GM23338 (cell line): ENCODE measurements at places on chromosomes 6 and 20. TPM values are rescaled to one million over a fixed set of nuclear protein-coding genes. Genes with fewer than 3 reads are reported as not detected.
A peak's percentile ranks its signal among the peaks of the same experiment; 100 is the strongest.

Gene RNF144B
- 8.0 and 9.0 TPM in 2 replicates for total RNA-seq

Gene SLC44A4
- 3.7 and 4.6 TPM in 2 replicates for total RNA-seq

Gene NR2E1
- total RNA-seq, result not detected in 2 replicates

Gene RAD21L1
- total RNA-seq, result 0.10 TPM in 1 of 2 replicates, not detected in the other

Gene ZSCAN9
- total RNA-seq, result 10.9 and 11.9 TPM in 2 replicates

Gene AIF1
- 6.2 and 13.3 TPM in 2 replicates for total RNA-seq

DNA sequence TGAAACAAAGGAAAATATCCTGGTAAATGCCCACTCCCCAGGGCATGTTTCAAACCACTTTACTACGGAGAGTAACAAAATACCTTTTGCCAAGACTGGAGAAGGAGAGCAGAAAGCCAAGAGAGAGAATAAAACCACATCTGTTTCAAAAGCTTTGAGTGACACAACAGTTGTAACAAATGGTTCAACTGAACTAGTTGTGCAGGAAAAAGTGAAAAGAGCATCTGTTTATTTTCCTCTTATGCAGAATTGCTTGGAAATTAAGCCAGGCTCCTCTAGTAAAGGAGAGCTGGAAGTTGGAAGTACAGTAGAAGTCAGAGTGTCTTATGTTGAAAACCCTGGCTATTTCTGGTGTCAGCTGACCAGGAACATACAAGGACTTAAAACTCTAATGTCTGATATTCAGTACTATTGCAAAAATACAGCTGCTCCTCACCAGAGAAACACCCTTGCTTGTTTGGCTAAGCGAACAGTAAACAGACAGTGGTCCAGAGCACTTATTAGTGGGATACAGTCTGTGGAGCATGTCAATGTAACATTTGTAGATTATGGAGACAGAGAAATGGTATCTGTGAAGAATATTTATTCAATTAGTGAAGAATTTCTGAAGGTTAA is 2.6 kb downstream of the TDRD6 start:
- H3K4me1 ChIP-seq, result no peaks in the 10 kb centered on the region
- no peaks in the 10 kb centered on the region for H3K27me3 ChIP-seq
- no peak overlapping the region for H3K4me3 ChIP-seq
- H3K27ac ChIP-seq, result no peak overlapping the region
- DNase-seq, result no peak

DNA sequence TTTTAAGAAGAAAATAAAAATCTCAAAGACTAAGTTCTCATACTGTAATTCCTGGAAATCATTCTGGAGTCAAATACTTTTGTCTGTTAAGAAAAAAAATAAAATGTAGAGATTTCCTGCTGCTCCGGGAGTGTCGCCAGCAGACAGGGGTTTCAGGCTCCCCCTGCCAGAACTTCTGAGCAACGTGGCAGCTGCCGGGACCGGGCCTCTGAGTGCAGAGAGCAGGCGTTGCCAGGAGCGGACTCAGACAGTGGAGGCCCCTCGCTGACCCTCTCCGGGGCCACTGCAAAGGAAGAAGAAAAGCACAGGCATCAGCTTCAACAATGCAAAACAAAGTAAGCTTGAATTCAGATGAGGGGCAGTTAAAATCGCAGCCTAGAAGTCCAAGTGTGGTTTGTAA is 95.5 kb downstream of the THBS2 start:
- no peaks in the 10 kb centered on the region for H3K36me3 ChIP-seq
- no peak overlapping the region for H3K27ac ChIP-seq
- no peaks in the 10 kb centered on the region for H3K4me1 ChIP-seq
- no peak overlapping the region for H3K4me3 ChIP-seq

DNA sequence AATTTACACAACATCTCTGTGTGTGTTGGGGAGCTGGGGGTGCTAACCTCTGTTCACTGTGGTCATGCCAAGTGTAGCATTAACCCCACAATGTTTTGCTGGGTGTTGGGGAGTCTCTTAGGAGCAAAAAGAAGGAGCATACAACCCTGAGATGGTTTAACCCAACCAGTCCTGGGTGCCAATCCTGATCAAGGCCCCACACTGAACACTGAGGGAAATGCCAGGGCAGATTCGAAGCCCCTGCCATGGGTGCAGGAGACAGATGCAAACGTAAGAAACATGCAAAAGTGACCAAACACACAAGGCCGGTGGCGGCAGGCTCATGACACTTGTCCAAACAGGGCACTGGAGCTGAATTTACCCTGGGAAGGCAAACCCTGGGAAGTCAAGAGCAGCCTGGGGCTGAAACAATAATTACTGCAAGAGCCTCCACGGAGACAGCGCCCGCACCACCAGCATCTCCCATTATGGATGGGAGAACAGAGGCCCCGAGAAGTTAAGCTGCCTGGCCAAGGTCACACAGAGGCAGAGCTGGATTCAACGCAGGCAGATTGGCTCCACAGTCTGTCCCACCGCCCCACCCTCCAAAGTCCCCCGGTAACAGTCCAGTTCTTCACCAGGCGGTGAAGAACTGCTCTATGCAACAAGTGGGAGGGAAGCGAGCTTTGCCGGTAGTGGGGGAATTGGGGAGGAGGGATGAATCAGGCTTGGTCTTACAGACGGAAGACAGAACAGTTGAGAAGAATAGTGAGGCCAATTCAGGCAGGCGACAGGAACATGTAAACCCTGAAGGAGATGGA is 8.5 kb downstream of the ACSS1 start:
- no peak for DNase-seq
- peaks cover 8% of the 10 kb centered on the region; the same call in 1 of the 2 replicates for H3K4me1 ChIP-seq
- H3K27me3 ChIP-seq, result no peaks in the 10 kb centered on the region
- no peaks in the 10 kb centered on the region for H3K36me3 ChIP-seq
- no peak overlapping the region for H3K4me3 ChIP-seq

GRCh38 chr6:46789434-46790354 is 3.5 kb upstream of the MEP1A start:
- no peak overlapping the region for H3K4me3 ChIP-seq
- DNase-seq, result no peak
- H3K27ac ChIP-seq, result no peak overlapping the region
- no peaks in the 10 kb centered on the region for H3K27me3 ChIP-seq

DNA sequence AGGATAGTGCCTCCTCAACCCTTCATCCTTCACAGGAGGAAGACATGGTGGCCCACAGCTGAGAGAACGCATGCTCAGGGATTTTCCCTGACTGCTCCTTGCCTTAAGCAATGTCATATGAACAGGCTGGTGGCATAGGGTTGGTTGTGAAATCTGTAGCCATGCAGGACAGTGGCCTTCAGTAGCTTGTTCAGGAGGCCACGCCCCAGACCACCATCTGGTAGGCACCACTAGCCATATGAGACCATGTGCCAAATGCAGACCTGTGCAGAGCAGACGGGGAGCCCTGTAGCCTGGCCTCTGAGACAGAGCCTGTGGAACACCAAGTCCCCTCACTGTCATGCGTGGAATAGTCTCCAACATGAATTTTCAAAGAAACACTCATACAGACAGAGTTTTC is 76.5 kb downstream of the ADTRP start:
- no peaks in the 10 kb centered on the region for H3K36me3 ChIP-seq
- H3K27me3 ChIP-seq, result no peaks in the 10 kb centered on the region
- no peaks in the 10 kb centered on the region for H3K4me1 ChIP-seq
- H3K27ac ChIP-seq, result no peak overlapping the region

- no peaks in the 10 kb centered on the region for H3K4me1 ChIP-seq
- DNase-seq, result no peak
- no peak overlapping the region for H3K27ac ChIP-seq
- no peaks in the 10 kb centered on the region for H3K36me3 ChIP-seq
Measured at GRCh38 chr20:61520893-61521460, 268.9 kb downstream of the CDH4 start.

GRCh38 chr6:85684809-85685171 is 42.1 kb upstream of the SYNCRIP start:
- H3K4me3 ChIP-seq, result no peak overlapping the region
- DNase-seq, result no peak
- no peak overlapping the region for H3K27ac ChIP-seq
- H3K36me3 ChIP-seq, result 0 out of 2 replicates have a peak, but pooled peaks cover 7% of the 10 kb centered on the region
- H3K27me3 ChIP-seq, result no peaks in the 10 kb centered on the region

GRCh38 chr20:51339721-51340450 is 202.6 kb downstream of the NFATC2 start:
- no peak for DNase-seq
- no peaks in the 10 kb centered on the region for H3K27me3 ChIP-seq
- no peaks in the 10 kb centered on the region for H3K36me3 ChIP-seq
- H3K27ac ChIP-seq, result no peak overlapping the region

- no peak overlapping the region for H3K27ac ChIP-seq
- H3K27me3 ChIP-seq, result no peaks in the 10 kb centered on the region
- peaks cover 11% of the 10 kb centered on the region for H3K4me1 ChIP-seq
- 0 out of 2 replicates have a peak, but pooled peaks cover 3% of the 10 kb centered on the region for H3K36me3 ChIP-seq
- DNase-seq, result no peak
Measured at GRCh38 chr6:106194949-106195921, 109.1 kb downstream of the PRDM1 start.

DNA sequence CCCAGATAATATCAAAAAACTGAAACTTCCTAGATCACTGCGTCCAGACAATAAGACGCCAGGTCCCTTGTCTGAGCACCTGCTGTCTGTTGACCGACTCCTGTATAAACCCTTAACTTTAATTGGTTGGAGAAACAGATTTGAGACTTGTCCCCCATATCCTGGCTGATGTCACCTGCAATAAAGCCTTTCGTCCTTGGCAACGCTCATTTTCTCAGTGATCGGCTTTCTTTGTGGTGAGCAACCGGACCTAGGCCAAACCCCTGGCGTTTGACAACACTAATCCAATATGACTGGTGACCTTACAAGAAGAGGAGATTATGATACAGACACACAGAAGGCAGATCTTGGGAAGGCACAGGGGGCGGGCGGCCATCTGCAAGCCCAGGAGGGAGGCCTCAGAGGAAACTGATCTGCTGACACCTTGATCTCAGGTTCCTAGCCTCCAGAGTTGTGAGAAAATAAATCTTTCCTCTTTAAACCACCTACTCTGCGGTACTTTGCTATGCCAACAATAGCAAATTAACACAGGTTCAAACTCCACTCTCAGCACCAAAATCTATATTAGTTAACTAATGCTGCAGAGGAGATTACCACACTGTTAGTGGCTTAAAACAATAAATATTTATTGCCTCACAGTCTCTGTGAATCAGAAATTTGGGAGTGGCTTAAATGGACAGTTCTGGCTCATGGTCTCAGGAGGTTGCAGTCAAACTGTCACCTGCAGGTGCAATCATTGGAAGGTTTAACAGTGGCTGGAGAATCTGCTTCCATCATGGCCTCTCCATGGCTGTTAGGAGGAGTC is 178.7 kb downstream of the OTOR start:
- no peaks in the 10 kb centered on the region for H3K27me3 ChIP-seq
- no peak overlapping the region for H3K27ac ChIP-seq
- no peak for DNase-seq
- no peak overlapping the region for H3K4me3 ChIP-seq

DNA sequence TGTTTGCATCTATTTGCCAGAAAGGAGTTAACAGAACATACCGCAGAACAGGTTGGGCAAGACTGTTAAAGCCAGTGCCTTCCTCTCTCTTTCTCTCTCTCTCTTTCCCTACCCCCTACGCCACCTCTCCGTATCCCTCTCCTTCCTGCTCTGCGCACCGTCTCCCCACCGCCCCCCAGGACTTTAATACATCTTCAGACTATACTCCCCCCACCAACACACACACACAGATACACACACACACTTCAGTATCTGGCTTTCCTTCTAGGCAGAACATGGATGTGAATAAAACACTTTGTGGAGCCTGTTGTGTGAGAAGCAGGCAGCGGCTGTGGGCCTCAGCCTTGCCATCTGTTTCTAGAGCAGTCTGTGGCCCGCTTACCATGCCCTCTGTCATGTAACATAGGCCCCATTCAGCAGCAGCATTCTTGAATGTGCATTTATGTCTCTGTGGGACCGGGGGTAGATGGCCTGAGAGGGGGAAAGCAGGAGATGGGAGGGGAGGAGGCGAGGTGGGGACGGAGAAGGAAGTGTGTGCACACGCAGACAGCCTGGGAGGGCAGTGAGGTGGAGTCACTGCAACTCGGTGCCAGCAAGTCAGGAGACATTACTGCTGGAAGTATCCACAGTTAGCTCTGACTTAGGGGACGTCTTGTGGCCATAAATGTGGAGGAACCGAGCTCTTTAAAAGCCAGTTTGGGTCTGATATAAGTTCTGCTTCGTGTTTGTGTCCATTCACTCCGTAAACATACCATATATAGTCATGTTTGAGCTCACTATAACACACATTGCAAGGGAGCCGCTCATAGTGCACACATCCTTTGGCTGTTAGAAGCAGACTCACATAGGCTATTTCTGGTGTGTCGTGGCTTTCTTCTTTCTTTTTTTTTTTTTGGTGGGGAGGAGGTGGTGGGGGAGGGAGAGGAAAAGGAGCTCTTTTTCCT is 38.4 kb downstream of the RREB1 start:
- H3K36me3 ChIP-seq, result no peaks in the 10 kb centered on the region
- peaks cover 67% of the 10 kb centered on the region for H3K4me1 ChIP-seq
- peak; percentile 70 for DNase-seq
